ENCODE measurements at places on chromosomes 1 and 21.

- no peak for DNase-seq
These were observed 250.0 kb downstream of the FAF1 start for GRCh38 chr1:50710099-50710498.

GRCh38 chr1:239879321-239880170, 212.1 kb upstream of the FMN2 start:
- no peak for DNase-seq

DNA sequence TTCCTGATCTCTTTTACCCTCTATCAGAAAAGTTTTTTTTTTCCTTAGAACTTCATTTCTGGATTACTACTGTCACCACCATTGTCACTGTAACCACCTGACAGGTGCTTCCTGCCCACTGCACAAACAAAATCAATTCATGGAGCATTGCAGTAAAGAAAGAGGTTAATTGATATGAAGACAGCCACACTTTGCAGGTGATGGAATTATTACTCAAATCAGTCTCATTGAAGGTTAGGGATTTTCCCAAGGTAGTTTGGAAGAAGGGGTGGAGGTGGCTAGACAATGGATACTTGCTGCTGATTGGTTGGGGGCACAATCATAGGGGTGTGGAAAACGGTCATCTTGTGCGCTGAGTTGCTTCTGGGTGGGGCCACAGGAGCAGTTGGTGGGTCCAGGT, 230.8 kb upstream of the CACYBP start:
- no peak for DNase-seq

- DNase-seq, result no peak
These were observed 50.3 kb downstream of the ARID4B start for GRCh38 chr1:235277709-235278108.

DNA sequence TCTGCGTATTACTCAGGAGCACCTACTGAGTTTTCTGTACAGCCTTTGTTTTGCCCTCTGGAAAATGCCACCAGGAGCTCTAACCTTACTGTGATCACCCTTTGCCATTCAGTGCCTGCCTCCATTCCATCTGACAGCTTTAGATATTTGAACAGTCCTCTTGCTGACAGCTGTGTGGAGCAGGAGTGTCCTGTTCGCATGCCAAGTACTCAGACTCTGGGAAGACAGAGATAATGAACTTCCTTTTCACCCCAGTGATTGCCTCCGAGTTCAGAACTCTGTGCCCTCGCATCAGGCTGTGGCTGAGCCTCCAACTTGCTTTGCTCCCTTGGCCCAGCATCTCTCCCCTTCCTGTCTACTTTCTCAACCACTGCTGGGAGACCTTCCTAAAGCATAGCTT, 74.0 kb downstream of the CACNA1E start:
- DNase-seq, result no peak

DNA sequence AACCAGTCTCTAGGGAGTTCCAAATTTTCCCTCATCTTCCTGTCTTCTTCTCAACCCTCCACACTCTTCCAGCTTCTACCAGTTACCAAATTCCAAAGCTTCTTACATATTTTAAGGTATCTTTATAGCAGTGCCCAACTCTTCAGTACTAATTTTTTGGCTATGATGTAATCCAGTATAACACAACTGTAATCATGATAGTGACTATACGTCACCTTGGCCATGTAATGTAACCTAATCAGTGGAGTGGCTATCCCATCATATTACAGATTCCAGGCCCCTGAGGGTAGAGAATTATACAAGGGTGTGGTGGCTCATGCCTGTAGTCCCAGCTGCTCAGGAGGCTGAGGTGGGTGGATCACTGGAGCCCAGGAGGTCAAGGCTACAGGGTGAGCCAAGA, 143.2 kb downstream of the CLEC20A start:
- no peak for DNase-seq

Data from WTC11 (cell line).